ENCODE measurements at places on chromosomes 1 and 21.
A peak's percentile ranks its signal among the peaks of the same experiment; 100 is the strongest.

GRCh38 chr1:59502009-59502691 lies 205.3 kb downstream of the FGGY start:
- DNase-seq: no peak

DNA sequence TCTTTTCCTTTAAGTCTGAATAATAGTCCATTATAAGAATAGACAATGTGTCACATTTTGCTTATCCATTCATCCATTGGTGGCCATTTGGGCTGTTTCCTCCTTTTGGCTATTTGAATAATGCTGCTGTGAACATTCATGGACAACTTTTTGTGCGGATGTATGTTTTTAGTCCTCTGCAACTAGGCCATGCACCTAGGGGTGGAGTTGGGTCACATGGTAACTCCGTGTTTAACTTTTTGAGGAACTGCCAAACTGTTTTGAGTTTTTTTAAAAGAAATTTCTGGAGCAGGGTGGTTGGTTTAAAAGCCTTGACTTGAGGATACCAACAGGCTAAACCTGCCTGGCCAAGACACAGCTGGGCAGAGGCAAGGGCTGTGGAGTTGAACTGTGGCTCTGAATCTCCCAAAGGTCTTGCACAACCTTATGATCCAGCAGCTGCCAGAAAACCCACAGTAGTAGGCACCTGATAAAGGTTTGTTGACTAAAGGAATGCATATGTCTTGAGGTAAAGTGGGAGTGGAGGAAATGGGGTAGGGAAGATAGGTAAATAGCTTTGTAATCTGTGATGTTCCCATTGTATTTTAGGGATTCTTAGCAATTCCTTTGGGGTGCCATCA lies 5.6 kb upstream of the RPTN start:
- no peak for DNase-seq

DNA sequence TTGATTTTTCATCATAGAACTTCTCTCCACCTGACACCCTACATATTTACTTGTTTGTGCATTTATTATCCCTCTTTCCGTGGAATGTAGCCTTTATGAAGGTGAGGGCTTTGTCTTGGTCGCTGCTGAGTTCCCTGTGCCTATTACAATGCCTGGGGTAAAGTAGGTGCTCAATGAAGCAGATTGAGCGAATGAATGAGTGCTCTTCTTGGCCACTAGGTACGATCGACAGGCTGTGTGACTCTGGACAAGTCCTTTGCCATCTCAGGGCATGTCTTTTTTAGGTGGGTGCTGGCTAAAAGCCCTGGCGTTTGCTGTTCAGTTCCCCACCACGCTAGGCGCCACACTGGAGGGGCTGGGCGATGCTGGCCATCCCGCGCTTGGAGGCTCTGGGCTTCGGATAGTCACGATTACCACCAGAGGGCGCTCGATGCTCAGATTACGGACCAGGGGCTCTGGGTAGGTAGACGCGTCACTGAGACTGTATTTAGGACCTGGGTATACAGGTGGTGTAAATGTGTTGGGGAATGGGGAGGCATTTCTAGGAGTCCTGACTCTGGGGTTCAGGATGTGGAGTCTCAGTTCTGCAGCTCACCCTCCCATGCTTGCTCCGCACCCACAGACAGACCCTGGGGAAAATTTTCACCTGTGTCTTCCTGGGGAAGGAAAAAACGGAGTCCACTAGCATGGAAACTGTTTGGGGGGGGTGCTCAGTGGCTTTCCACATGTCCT lies 71.0 kb upstream of the CSF3R start:
- DNase-seq: peak; percentile 53

GRCh38 chr1:11616766-11617165 lies 37.5 kb downstream of the FBXO2 start:
- DNase-seq: no peak

- no peak for DNase-seq
Measured at GRCh38 chr1:61968869-61969268, 225.8 kb upstream of the L1TD1 start.

- DNase-seq: no peak
Measured at GRCh38 chr1:47935856-47936255, 61.3 kb downstream of the TRABD2B start.

DNA sequence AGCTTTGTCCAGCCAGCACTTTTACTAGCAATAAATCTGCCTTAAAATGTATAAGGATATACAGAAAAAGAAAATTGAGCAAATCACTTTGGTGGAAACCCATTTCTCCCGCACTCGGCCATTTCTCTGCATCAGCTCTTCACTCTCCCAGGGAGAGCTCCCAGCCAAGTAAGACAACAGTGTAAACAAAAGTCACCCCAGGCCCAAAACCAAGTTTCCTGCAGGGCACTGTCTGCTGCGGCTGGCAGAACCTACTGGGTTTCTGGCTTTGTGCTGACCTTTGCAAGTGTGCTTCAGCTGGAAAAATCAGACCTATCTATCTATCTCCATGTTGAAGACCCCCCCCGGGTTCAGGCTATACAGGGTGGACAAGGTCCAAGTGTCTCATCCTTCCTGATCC lies 476.7 kb upstream of the CAMK1G start:
- DNase-seq: no peak

DNA sequence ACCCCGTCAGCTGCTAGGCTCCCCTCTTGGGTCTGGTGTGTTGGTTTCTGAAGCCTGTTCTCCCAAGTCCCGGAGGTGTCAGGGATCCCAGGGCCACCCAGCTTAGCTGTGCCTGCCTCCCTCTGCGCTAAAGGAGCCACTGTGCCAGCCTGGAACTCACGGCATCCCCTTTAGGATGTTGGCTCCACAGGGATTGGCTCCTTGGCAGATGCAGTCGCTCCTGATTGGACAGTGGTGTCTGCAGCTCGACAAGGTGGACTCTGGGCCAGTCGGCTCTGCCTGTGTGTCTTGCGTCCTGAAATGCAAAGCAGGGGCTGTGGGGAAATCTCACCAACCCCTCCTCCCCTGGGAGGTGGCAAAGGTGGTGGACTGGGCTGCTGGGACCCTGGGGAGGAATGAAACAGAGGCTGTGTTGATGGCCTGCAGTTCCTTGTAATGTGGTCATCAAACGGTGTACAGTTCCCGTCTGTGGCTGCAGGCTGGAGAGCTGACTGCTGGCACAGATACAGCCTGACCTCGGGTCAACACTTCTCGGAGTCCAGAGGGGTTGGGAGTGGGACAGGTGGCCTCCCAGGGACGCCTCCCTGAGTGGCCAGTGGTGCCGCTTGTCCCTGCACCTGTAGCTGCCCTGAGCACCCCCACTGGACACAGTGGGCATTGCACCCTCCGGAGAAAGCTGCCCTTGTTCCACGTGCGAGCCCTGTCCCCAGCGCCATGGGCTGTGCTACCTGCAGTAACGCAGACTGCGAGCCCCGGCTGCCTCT lies 11.5 kb upstream of the KCNAB2 start:
- peak; percentile 4 for DNase-seq

DNA sequence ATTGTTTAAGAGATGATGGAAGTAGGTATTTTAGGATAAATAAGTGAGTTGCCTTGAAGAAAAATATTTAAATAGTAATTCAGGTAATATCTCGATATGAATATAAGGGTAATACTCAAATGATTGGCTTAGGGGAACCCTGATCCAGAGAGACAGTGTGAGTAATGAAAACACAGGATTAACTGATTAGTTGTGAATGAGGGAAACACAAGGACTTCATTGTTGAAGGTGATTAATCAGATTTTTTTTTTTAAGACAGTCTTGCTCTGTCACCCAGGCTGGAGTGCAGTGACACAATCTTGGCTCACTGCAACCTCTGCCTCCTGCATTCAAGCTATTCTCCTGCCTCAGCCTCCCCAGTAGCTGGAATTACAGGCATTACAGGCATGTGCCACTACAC lies 12.7 kb downstream of the SLC25A33 start:
- no peak for DNase-seq

All from stimulated activated naive CD4-positive, alpha-beta T cell treated with Interleukin-2 at 50 U/mL for 16 hours (primary cell).